Iris pigment epithelial cell (primary cell): ENCODE measurements at places on chromosomes 7 and 10.
A peak's percentile ranks its signal among the peaks of the same experiment; 100 is the strongest.

DNA sequence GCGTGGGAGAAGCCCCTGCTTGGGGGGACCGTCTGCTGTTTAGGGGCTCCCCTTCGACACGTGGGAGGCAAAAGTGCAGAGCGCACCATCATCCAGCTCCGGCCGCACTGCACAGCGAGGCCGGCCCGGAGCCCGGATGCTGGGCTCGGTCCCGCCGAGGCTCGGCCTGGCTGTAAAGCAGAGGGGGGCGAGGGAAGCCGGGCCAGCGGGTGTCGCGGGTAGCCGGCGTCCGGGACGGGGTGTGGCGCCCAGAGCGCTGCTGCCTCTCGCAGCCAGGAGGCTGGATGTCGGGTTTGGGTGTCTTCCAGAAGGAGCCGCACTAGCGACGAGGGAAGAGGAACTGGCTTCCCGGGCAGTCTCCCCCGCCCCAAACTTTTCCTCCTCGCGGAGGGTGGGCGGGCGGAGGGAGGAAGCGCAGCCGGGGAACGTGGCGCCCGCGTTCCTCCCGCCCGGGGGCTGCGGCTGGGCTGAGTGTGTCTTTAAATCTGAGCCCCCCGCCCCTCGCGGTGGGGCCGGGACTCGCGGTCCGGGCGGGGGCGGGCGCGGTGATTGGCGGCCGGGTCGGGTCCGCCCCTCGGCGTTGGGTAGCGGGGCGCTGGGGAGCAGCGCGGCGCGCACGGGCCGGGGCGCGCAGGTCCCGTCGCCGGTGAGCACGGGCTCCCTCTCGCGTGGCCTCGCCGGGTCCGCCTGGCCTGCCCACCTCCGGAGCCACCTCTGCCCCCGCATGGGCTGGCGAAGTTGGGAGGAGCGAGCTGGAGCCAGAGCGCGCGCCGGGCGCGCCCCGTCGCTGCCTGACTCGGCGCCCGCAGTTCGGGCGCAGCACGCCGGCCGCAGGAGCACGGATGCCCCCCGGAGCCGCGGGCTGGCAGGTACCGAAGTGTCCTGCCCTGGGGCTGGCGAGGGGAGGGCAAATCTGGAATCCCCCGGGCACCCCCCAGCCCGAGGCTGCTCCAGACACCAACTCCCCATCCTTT, at the start of gene PALD1:
Gene PALD1 (plus strand): TSS at position 577 of the 974 bp plus-strand sequence. CDS start 47,185 bp downstream, outside the sequence.
- peak; percentile 19 for DNase-seq

GRCh38 chr10:57952741-57953140, 315.0 kb downstream of the IPMK start:
- DNase-seq, result peak; percentile 89

GRCh38 chr7:32535162-32535702, 39.9 kb downstream of the AVL9 start:
- DNase-seq, result no peak

- DNase-seq, result no peak
Measured at GRCh38 chr10:44619521-44619920, 234.6 kb upstream of the CXCL12 start.

DNA sequence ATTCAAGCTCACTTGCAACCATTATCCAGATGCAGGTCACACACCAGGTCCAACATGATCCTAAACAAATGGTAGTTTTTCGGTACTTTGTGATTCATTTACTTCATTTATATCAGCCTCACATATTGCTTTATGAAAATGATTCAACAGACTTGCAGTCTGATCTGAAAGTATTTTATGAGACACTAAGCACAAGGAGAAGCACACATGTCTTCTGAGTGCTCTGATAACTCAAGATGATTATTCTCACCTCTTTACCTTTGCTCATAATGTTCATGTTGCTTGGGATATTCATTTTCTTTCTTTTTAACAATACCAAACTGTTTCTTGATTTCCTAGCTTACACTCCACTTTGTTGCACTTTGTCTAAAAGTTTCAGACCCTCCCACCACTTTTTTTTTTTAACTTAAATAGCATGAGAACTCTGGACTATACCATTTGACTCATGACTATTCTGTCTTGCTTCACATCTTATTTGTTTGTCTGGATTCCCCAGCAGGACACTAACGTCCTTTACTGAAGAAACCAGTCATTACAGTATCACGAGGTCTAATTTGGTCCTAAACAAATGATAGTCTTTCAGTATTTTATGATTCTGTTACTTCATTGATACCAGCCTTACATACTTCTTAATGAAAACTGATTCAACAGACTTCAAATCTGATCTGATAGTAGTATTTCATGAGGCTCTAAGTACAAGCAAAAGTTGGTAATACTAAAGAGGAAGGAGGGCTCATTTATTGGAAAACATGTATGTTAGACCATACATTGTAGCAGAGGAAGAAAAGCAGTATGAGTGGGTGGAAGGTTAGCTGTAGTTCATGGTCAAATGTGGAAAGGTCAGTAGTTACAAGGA, 171.8 kb upstream of the AHR start:
- no peak for DNase-seq

GRCh38 chr7:81447351-81447952, 322.4 kb downstream of the HGF start:
- peak; percentile 80 for DNase-seq

- no peak for DNase-seq
Measured at GRCh38 chr7:24340727-24341126, 56.7 kb downstream of the NPY start.

DNA sequence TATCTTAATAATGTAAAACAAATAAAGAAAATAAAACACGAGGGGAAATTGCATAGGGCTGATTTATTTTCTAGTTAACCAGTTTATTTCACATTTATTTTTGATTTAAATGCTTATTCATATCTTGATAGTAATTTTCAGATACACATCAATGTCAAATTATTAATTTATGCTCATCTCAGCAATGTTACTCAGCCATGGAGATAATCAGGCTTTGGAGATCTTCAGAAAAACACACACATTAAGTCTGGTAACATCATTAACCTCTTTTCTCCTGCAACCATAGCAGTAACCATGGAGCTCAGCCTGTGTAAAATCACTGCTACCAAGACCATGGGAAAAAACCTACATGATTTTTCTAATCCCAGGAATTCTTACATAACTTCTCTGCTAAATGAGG, 31.9 kb upstream of the TBX20 start:
- DNase-seq, result no peak

DNA sequence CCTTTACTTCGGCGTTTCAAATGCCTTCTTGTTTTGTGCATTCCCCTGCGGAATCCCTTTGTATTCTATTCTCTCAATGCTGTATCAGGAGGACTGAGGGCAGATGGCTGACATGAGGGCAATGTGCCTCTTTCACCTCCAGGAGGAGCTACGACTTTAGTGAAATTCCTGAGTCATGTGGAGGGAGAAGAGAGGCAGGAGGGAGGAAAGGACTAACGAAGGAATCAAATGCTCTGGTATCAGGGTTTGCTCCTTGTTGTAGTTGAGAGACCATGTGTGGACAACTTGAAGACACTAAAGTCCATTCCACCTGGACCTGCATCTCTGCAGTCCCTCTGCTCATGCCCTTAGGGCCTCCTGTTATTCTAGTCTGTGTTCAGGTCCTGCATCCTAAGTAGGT, 40.2 kb upstream of the PRSS58 start:
- DNase-seq, result peak; percentile 12

DNA sequence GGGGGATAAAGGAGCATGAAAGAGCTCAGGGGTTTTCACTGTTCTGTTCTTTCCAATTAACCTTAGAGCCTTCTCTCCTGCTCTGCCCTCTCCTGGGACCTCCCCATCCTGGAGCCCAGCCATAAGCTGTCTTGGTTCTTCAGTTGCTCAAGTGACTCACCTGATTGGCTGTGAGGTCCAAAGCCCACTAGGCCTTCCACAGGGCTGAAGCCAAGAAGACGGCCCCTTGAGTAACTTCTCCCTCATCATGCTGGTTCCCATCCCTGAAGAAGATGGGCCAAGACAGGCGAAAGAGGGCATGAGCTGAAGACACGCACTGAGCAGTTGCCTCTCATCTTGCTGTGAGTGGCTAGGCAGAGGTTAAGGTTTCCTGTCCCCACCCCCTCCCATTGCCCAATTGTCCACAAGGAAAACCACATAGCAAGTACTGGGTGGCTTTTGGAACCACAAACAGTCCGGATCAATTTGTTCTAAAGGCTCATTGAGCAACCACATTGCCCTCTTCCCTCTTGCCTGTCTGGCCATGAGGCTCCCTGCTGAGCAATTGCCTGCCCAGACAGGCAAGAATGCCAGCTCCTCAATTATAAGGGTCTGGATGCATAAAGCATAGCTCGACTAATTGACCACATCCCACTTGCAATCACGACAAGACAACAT, 43.9 kb upstream of the GPAM start:
- peak; percentile 65 for DNase-seq

- DNase-seq, result no peak
Measured at GRCh38 chr10:132753596-132753995, 32.4 kb downstream of the NKX6-2 start.

DNA sequence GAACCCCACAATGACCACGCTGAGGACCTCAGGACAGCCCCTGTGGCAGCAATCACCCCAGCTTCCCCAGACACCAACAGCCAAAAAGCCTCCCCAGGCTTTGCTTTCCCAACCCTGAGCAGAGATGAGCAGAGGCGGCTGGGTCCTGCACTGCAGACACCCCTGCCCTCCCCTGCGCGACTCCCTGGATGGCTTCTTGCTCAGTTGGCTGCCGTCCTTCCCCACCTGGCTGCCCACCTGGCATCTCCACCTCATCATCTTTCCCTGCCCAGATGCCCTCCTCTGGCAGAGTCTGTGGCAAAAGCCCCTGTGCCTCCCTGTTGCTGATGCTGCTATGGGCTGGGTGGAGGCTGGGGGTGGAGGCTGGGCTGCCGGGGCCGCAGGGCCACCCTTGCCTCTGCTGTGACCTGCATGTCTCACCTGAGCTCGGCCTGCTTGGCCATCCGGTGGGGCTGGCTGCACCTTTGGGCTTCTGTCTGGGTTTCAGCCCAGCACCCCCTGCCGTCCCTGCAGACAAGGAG, 567.7 kb downstream of the TCERG1L start:
- DNase-seq, result no peak

DNA sequence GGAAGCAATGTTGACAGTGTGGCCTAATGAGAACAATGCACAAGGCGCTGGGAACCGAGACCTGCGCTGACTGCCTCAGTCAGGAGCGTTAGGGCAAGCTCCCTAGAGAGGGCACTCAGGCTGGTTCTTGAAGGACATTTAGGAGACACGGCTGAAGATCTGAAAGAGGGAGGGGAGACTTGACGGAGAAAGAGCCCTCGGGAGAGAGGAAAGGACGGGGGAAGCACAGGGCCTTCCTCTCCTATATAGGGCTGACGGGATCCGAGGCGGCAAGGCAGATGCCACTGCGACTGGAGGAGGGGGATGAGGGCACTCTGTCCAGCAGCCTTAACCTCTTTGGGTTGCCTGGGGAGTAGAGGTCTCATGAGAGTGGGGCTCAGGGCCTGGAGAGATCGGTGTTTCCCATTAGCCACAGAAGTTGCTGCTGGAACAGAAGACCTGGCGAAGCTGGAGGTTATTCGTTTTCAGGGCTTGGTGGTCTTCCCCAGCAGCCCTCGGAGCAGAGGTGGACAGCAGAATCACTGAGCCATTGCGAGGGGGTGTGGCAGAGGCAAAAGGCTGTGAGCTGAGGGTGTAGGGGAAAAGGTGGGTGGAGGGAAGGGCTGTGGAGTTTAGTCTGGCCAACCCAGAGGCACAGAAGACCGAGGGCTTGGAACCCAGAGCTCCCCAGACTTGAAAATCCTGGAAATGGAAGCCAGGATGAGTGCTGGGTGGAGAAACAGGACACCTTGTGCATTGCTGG, 36.0 kb downstream of the CLEC2L start:
- no peak for DNase-seq

DNA sequence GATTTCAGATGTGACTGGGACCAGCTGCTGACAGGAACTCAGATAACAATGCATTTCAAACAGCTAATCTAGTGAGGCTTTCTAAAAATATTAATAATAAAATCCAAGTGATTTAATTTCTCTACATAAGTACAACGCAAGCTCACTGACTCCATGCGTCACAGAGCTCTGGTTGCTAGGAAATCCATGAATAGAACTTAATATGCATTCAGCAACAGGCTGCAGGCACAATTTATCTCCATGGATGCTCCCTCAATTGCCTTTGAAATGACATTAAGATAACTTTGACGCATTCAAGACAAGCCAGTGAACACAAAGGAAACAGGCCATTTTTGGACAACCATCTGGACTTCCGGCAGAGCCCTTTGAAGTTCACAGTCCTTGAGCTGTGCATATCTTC, 118.7 kb upstream of the COL1A2 start:
- no peak for DNase-seq

GRCh38 chr10:8133146-8133545, 78.7 kb downstream of the GATA3 start:
- no peak for DNase-seq

- DNase-seq, result peak; percentile 34
Measured at GRCh38 chr7:95421847-95422444, 12.9 kb downstream of the PON2 start.
